GM12891 (cell line): ENCODE measurements at places on chromosomes 1 and 21.
A peak's percentile ranks its signal among the peaks of the same experiment; 100 is the strongest.

DNA sequence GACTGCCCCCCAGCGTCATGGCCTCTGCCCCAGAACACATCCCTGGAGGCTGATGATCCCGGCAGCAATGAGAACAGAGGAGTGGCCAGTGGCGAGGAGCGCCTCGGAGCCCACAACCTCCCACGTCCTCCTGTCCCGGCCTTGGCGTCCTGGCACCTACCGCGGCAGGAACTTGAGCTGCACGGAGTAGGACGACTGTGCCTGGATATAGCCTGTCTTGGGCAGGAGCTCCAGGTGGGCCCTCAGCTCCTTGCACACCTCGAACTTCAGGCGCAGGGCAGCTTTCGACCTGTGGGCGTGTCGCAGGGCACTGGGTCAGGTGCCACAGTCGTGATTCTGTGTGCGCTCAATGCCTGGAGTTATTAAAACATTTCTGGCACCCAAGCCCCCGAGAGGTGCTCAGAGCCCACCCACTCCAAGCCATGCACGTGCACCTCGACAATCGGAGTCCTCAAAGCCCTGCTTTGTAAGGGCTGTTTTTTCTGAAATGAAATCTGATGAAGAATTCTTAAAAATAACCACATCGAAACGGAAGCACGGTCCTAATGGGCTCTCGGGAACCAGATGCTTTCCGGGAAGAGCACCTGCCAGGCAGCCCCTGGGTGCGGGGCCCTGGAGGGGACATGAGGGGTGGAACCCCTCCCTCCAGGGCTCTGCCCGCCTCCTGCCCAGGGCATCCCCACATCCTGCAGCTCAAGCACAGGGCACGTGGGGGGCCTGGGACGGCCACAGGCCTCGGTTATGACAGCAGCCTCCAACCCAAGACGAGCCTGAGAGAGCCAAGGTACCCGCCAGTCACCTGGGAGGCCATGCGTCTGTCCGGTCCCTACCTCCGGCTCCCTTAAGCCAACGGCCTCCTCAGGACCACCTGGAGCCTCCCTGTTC, 23.0 kb upstream of the TMEM52 start:
- DNase-seq, result no peak

- DNase-seq, result no peak
These were observed 19.7 kb upstream of the CHIA start for GRCh38 chr1:111270771-111271463.

- DNase-seq, result no peak
These were observed 191.3 kb downstream of the BACH1 start for GRCh38 chr21:29490016-29490415.

- no peak for DNase-seq
These were observed 8.6 kb downstream of the BEND5 start for GRCh38 chr1:48767975-48768510.

GRCh38 chr1:117967881-117968280, 38.3 kb downstream of the WDR3 start:
- DNase-seq, result no peak

DNA sequence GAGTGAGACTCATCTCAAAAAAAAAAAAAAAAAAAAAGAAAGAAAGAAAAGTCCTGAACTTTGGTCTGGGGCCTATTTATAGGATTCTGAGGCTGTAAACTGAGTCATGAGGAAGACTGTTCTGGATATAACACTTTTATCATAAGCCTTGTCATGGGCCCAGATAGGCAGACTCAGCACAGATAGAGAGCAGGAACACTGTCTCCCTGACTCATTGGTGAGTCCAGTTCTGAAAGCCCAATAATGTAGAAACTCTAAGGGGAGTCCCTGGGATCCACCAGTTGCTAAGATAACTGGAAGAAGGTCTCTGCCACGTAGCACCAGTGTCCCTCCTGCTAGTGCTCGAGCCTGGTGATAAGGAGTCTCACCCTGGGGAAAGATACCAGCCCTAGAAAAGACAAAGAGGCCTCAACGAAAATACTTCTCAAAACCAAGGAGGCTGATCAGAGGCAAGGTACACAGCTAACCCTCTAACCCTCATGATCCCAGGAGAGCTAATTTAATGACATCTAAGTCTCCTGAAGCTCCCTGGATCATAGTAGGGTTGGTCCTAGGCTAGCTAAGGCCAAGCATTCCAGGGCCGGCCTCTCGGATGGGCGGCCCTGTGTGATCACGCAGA, 43.5 kb downstream of the LPAR3 start:
- DNase-seq, result no peak

- DNase-seq, result no peak
These were observed 91.3 kb downstream of the VWA5B1 start for GRCh38 chr1:20381961-20382360.

DNA sequence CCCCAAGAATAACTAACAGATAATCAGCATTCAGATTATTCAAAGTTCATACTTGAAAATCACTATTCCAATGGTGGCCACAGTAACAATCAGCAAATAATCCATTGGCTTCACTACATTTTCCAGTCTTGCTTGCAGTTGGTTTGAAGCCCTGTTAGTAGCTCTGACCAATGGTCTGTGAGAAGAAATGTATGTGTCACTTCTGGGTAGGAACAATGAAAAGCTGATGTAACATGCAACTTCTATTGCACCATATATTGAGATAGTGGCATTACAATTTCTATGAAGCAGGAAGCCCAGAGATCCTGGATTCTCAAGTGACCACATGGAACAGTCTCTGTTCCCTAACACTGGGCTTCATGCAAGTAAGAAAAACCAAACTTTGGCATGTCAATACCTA, 250.9 kb upstream of the DAB1 start:
- DNase-seq, result no peak

DNA sequence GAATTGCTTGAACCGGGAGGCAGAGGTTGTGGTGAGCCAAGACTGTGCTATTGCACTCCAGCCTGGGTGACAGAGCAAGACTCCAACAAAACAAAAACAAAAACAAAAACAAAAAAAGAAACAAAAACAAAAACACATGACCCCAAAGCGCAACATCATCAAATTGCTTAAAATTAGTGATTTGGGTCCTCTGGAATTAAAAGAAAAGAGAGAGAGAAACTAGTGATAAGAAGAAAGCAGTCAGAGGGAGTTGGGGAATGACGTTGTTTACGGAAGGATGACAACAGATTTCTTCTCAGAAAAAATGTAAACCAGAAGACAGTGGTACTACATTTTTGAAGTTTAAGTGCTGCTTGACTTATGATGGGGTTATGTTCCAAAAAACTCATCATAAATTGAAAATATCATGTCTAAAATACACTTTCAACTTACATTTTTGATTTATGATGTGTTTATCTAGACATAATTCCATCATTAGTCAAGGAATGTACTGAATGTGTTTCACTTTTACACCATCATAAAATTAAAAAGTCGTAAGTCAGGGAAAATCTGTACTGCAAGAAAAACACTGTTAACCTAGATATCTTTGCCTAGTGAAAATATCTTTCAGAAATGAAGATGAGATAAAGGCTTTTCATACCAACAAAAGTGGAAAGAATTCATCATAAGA, 88.0 kb downstream of the MT1HL1 start:
- no peak for DNase-seq

GRCh38 chr1:54806931-54807611, 5.9 kb upstream of the TTC22 start:
- DNase-seq, result no peak

DNA sequence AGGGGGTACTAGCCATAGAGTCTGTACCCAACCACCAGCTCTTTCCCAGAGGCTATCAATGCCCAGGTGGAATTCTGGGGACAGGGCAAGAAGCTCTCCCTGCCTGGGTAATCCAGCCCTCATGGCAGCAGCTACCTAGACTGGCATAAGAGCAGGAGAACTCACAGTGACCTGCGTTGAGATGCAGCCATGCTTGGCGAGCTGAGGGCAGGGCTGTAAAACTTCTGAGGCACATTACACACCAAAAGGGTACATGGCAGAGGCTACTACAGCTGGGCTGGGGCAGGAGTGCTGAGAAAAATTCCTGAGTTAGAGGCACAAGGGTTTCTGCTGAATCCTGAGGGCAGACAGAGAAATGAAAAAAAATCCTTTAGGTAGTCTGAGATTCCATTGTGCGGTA, 927.9 kb upstream of the B3GALT2 start:
- DNase-seq, result no peak

GRCh38 chr1:207088701-207089626, at the start of gene C4BPB:
TSS of gene C4BPB (plus strand) at chr1:207088860. CDS start at chr1:207089532, 672 bp downstream.
- no peak for DNase-seq

DNA sequence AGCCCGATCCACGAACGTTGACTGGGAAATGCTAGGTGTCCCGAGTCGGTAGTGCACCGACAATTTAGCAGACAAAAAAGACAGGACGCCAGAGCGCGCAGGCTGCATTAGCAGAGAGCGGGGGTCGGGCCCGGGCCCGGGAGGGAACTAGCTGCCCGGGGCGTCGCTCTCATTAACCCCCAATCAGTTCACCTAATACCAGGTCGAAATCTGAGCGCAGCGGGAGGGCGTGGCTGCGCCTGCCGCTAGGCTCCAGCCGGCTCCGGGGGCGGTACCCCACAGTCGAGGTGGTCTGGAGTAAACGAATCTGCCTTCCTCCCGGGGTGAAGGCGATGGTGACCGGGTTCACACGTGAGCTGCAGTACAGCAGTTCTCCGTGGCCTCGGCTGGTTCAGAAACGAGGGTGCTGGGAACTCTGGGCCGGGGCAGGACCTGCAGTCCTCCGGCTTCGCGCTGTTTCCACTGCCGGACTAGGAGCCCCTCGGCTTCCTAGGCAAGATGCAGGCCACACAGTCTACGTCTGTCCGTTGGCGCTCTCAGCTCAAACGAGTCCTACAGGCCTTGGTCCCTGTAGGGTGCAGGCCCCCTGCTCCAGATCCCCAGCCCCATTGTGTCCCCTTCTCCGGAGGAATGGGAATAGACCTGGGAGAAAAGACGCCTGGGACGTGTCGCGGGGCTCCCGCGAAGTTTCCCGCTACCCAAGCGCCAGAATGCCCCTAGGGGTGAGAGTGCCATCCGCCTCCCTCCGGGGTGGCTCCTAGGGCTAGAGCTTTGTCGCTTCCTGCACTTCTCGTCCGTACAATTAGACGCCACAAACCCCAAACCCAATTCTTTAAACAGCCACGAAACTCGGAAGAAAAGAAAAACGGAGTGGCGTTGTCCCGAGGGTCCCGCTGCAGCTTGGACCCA, 2.0 kb downstream of the GFI1 start:
- DNase-seq, result peak; percentile 52

DNA sequence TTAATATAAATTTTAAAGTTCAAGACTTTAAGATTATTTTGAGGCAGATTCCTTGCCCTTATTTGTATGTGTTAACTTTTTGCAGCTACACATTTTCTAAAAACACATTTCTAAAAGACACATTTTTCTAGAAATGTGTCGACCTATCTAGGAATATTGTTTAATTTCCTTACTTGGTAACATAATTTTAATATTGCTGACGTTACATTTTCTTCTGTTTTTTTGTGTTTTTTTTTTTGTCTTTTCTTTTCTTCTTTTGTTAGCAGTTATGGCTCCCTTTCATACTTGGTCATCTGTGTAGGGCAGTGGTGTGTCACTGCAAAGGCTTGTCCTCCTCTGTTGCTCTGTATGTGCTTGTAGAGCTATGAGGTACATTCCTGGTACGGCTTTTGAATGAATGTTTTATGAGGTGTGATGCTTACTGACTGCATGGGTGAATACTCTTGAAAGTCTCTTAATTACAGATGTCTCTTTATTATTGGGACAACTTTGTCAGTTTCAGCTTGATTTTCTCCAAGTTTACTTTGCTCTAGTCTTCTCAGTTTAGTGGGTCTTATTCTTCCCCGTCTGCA, 30.1 kb downstream of the LRRC8D start:
- no peak for DNase-seq

DNA sequence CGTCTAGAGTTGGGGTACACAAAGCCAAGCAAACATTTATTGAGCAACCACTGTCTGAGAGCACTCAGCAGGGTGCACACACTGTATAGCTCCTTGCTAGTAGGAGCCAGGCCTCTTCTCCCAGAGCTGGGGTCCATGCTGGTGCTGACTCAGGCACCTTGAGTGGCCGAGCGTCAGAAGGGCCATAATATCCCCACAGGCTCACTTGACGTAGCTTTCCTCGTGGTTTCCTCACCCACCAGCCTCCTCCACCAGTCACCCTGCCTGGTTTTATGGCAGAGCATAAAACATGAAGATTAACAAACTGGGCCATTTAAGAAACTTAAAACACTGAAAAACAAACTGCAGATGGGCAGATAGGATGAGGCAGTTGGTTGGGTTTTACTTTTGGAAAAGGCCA, 361.5 kb downstream of the HHAT start:
- DNase-seq, result no peak

GRCh38 chr1:55234016-55234415, 18.9 kb upstream of the USP24 start:
- DNase-seq, result no peak

- DNase-seq, result no peak
These were observed 11.6 kb upstream of the BSDC1 start for GRCh38 chr1:32405672-32406467.

DNA sequence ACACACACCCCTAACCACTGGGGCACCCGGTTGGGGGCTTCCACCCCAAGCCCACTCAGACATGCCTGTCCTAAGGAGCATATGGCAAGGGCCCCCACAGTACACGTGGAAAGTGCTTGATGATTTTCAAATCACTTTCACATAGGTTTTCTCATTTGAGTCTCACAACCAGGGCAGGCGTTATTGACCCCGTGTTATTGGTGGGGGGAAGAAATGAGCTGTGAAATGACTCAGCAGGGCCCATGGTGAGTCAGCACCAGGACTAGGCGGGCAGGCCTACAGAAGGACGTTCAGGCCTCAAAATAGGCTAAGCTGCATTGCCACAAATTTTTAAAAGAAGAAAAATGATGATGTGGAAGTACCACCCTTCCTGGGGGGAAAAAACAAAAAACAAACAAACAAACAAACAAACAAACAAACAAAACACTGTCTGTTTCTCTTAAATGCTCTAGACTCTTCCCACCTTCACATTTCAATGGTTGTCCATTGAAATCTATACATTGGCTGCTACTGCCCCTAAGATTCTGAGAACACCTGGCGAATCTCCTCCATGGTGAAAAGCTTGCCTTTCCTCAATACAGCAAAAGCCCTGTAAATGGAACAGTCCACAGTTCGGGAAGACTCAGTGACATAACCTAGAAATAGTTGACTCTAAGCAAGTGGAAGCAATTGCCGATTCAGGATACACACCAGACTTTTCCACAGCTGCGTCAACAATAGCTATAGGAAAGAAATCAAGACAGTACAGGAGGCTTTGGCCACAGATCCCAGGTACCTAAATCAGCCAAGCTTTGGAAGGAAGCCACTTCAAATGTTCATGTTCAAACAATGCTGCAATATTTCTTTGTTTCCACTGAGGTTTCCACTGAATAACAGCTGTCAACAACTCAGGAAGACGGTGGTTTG, 234.7 kb downstream of the TOMM20 start:
- no peak for DNase-seq

- DNase-seq, result no peak
These were observed 65.0 kb downstream of the LRRC40 start for GRCh38 chr1:70140343-70140742.
